ENCODE measurements at places on chromosomes 6 and 20. TPM values are rescaled to one million over a fixed set of nuclear protein-coding genes. Genes with fewer than 3 reads are reported as not detected.

Gene RPP21
- polyA plus RNA-seq, result 123 TPM

Gene GRM1
- 0.01 TPM for polyA plus RNA-seq

Gene DDO
- 0.34 TPM for polyA plus RNA-seq

Gene WFDC10B
- polyA plus RNA-seq, result 0.07 TPM

Gene SLC24A3
- polyA plus RNA-seq, result 7.3 TPM

Gene SIRPD
- not detected for polyA plus RNA-seq

Gene ELOVL2
- 0.08 TPM for polyA plus RNA-seq

Gene WFDC2
- 6.1 TPM for polyA plus RNA-seq

Gene VEGFA
- 87.8 TPM for polyA plus RNA-seq

Gene TRIM15
- polyA plus RNA-seq, result not detected

Gene RBPJL
- polyA plus RNA-seq, result 0.04 TPM

Gene ELMO2
- 31.1 TPM for polyA plus RNA-seq

Gene SYCP2
- 1.1 TPM for polyA plus RNA-seq

Gene BMP6
- polyA plus RNA-seq, result 0.55 TPM

Gene GABRR2
- polyA plus RNA-seq, result 0.08 TPM

Gene CRISP3
- polyA plus RNA-seq, result 144 TPM

Gene SDHAF4
- 4.9 TPM for polyA plus RNA-seq

Gene DLGAP4
- polyA plus RNA-seq, result 15.8 TPM

Gene SCUBE3
- 0.14 TPM for polyA plus RNA-seq

Gene GPX5
- not detected for polyA plus RNA-seq

Gene SMIM26
- polyA plus RNA-seq, result 143 TPM

Gene SCP2D1
- polyA plus RNA-seq, result not detected

Gene KIF25
- polyA plus RNA-seq, result 0.10 TPM

Gene NUDT3
- polyA plus RNA-seq, result 8.5 TPM

Gene STX16
- polyA plus RNA-seq, result 27.3 TPM

Gene FUT9
- polyA plus RNA-seq, result not detected

Gene TENT5A
- polyA plus RNA-seq, result 1.7 TPM

Gene PTK7
- polyA plus RNA-seq, result 25.8 TPM

Gene SNAP91
- polyA plus RNA-seq, result 0.05 TPM
